Esophagus squamous epithelium (tissue), 5 donors: ENCODE measurements at places on chromosomes 12 and 14.

- no peak for DNase-seq
Observed at GRCh38 chr14:90301668-90302090, 30.1 kb downstream of the NRDE2 start.

DNA sequence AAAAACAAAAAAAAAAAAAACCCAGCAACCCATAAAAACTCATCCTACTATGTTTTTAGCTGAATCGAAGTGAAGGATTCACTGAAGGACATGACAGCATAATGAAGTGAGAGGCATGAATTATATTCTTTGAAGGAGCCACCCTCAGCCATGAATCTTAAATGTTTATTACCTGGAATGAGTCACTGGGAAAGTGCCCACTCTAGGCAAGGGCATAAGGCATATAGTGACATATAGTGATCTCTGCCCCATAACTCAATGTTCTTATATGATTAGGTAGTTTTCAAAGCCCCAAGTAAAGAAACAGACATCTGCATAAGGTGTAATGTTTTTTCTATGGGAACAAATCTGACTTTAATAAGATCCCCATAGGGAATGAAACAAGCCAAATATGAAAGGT is 79.9 kb downstream of the MDGA2 start:
- DNase-seq = no peak

GRCh38 chr14:86055512-86056075 is 525.6 kb downstream of the FLRT2 start:
- no peak for DNase-seq

GRCh38 chr14:68578597-68578996 is 214.3 kb downstream of the ZFP36L1 start:
- DNase-seq = no peak

DNA sequence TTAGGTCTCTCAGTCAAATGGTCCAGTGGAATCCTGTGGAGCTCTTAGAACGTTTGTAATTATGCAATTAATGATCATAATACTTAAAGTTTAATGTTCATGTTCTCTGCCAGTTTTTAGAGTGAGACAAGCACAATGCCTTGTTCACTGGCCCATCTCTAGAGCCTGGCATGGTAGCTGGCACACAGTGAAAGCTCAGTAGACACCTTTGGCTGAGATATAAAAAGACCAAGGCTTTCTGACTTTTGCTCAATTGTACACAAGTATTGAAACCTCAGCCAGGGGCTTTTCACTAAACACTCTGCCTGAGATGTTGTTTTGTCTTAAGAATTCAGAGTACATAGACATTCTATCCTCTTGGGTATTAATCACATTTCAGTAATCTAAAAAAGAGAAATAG is 241.8 kb upstream of the ATP2B1 start:
- no peak for DNase-seq

DNA sequence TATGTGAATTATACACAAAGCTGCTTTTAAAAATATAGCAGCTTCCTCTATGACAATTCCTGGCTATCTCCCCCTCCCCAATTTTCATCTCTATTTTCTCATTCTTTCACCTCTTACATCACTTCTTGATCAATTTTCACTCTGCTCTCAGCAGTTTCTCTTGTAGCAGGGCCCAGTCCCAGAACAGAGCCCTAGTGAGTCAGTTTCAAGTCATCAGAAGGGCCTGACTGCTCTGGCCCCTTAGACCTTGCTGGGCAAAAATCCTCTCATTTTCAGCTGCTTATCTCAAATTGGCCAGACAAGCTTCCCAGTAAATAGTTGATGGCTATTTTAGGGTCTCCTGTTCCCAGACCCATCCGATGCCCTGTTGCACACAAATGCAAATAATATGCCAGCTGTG is 101.4 kb downstream of the TTC7B start:
- no peak for DNase-seq

DNA sequence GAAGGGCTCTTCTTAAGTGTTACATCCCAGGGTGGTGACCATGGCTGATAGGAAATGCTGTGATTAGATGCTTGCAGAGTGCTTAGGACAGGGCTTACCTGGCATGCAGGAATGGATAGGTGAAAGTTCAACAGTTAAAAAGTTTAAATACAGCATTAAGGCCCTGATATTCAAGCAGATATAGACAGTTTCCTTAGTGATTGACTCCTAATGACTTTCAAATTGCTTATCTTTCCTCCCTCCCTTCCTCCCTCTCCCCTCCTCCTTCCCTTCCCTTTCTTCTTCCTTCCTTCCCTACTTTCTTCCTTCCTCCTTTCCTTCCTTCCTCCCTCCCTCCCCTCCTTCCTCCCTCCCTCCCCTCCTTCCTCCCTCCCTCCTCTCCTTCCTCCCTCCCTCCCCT is 244.6 kb upstream of the NOS1 start:
- no peak for DNase-seq

GRCh38 chr12:79619872-79620562 is 70.7 kb downstream of the PAWR start:
- DNase-seq = no peak

- DNase-seq = no peak
Observed at GRCh38 chr14:24063263-24063836, 8.0 kb upstream of the CPNE6 start.

DNA sequence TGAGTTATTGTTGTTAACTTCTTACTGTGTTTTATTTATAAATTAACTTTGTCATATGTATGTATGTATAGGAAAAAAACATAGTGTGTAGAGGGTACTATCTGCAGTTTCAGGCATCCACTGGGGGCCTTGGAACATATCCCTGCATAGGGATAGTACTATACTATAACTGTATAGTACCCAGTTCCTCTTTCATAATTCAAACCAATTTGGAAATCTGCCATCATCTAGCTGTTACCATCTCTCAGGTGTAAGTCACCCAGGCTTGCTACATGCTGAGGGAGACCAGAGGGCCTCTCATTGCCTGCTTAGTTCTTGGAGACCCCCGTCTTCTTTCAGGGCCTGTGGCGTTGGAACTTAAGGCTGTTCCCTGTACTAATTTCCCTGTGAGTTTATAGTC is 12.9 kb upstream of the DCD start:
- no peak for DNase-seq

DNA sequence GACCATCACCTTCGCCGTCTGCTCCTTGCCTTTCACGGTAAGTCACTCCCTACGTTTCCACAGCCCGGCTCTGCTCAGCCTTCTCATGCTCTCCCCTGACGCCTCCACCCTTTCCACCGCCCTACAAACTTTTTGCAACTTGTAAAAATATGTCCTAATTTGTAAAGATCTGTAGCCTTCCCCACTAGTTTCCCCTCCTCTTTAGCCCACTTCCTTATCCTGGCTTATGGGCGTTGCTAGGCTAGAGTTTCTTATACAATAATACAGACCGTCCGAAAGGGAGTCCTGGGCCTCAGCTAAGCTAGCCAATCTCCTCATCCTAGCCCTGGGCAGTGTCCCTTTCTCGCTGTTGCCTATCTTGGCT is 1.2 kb downstream of the PTGER2 start:
- no peak for DNase-seq

- no peak for DNase-seq
Observed at GRCh38 chr12:122185079-122185478, 2.2 kb downstream of the LRRC43 start.

DNA sequence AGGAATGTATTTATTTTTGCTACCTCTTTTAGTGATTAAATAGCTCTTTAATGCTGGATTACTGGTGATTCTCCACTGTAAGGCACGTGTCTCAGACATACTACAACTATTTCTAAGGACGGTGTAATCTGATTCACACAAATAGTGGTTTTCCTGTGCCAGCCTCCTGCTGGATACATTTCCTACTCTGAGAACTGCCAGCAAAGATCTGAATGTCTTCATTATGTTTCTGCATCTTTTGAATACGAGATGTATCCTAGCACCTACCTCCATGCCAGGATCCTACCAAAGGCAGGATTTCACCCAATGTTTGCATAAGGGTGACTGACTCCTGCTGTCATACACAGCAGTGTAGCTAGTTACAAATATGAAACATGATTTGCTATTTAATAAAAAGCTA is 120.6 kb downstream of the PRICKLE1 start:
- no peak for DNase-seq

DNA sequence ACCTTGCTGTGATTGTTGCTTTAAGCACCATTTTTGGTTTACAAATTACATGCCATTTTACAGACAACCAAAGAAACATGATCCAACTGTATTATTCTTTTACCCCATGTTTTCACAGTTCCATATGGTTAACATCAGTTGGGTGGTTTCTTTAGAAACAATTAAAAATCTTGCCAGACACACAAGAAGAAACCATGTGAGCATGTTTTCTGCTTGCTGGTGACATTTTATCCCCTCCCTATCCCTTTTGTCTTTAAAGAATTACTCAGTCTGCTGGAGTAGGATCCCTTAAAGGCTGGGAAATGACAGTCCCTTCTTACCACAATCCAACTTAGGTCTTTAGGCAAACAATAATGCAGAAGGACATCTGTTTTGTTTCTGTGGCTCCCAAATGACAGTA is 121.8 kb upstream of the PLXNC1 start:
- DNase-seq = no peak

- DNase-seq = no peak
Observed at GRCh38 chr12:90074086-90074485, 365.4 kb upstream of the ATP2B1 start.

DNA sequence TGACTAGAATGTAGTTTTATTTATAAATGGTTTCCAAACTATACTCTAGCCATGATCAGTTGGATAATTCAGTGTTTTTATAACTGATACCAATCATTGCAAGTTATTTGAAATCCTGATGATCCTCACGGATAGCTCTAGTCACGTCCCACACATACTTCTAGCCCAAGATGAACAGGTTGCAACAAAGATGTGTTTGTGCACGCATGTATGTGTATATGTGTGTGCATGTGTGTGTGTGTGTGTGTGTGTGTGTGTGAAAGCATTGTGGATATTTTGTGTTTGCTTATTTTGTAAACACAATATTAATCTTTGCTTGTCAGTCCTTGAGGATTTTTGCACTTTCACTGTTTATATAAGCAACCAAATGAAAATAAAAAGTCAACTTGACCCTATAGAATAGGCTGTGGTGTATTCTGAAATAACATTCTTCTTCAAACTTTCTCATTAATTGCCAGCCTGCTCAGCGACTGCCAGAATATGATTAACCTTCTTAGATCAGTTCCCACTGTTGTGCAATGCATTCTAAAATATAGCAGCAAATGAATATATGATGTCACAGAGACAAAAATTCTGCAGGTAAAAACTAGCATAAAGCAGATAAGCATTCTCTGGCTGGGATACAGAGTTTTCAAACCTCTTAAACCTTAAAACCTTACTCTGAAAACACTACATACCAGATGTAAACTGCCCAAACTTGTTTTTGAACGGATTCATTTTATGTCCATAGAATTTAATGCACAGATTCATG is 48.8 kb upstream of the HIF1A start:
- DNase-seq = no peak

DNA sequence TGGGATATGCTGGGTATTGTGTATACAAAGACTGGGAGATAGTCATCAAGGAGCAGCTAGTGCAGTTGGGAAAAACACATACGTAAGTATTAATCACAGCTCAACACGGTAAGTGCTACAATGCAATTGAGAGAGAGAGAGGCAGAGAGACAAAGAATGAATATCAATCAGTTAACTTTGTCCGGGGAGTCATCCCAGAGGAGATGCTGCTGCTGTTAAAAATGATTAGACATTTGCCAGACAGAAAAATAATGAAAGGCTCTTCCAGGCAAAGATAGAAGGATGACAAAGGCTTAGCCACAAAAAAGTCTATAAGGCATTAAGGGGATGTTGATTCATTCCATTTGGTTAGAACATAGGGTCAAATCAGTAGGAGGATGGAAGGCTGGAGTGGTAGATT is 45.1 kb downstream of the AKAP6 start:
- no peak for DNase-seq

GRCh38 chr12:104858611-104859543 is 99.2 kb downstream of the SLC41A2 start:
- no peak for DNase-seq

- DNase-seq = no peak
Observed at GRCh38 chr12:113325916-113326315, 9.0 kb downstream of the SLC8B1 start.

- DNase-seq = no peak
Observed at GRCh38 chr14:101202627-101203404, 299.3 kb upstream of the RTL1 start.

GRCh38 chr12:128661226-128661569 is 162.6 kb downstream of the SLC15A4 start:
- no peak for DNase-seq

GRCh38 chr12:110600254-110600653 is 13.7 kb upstream of the TCTN1 start:
- no peak for DNase-seq

DNA sequence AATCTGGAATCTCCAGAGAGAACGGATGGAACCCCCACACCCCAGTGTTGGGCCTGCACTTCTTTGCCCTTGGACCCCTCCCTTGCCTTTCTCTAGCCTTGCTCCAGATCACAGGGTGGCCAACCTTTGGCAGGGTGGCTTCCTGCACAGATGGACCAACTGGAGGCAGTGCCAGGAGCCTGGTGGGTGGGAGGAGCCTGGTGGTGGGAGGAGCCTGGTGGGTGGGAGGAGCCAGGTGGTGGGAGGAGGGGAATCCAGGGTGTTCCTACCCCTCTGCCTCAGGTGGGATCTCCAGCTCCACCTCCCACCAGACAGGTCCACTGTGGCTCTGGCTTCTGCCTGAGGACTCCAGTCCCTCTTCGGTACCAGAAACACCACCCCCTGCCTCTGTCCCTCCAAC is 15.0 kb upstream of the ORAI1 start:
- DNase-seq = no peak

- no peak for DNase-seq
Observed at GRCh38 chr12:59484575-59484974, 111.3 kb upstream of the SLC16A7 start.

- DNase-seq = no peak
Observed at GRCh38 chr12:95099270-95099790, 25.9 kb upstream of the NR2C1 start.

GRCh38 chr14:59629444-59630287 is 53.1 kb upstream of the CCDC175 start:
- DNase-seq = no peak

GRCh38 chr14:99853206-99853605 is 60.0 kb downstream of the EML1 start:
- no peak for DNase-seq

GRCh38 chr14:36383767-36384431 is 63.5 kb upstream of the MBIP start:
- no peak for DNase-seq

DNA sequence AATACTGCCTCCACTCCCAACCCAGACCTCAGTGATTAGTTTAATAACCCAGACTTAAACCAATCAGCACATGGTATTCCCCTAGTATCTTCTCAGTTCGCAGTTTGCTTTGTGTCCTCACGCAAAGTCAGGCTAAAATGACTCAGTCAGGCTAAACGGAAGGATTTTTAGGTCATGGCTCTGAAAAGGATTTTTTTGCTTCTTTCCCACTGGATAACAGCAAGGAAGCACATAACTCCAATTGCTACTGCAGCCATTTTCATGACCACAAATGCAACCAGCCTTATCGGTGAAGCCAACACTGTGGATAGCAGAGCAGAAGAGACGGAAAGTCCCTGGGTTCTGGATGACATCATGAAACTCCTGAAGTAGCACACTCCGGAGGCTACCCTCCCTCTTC is 67.7 kb downstream of the ZC3H14 start:
- DNase-seq = no peak

GRCh38 chr12:4820971-4821370 is 88.7 kb upstream of the KCNA1 start:
- no peak for DNase-seq

GRCh38 chr12:58673021-58673420 is 247.3 kb downstream of the LRIG3 start:
- DNase-seq = no peak
